ENCODE measurements at places on chromosomes 4 and X. TPM values are rescaled to one million over a fixed set of nuclear protein-coding genes. Genes with fewer than 3 reads are reported as not detected.

PLAC8 gene
- total RNA-seq: 569 TPM

BMPR1B gene
- 0.68 TPM for total RNA-seq

EMCN gene
- total RNA-seq: 1.6 TPM

CSAG1 gene
- not detected for total RNA-seq

GRCh38 chrX:55143621-55144020, 54.8 kb downstream of the PAGE2 start:
- no peak for DNase-seq
- no peaks in the 10 kb centered on the region for H3K27me3 ChIP-seq
- H3K36me3 ChIP-seq: no peaks in the 10 kb centered on the region
- H3K4me1 ChIP-seq: no peaks in the 10 kb centered on the region

- H3K4me1 ChIP-seq: no peaks in the 10 kb centered on the region
- H3K36me3 ChIP-seq: no peaks in the 10 kb centered on the region
- H3K4me3 ChIP-seq: no peak overlapping the region
- DNase-seq: no peak
- no peaks in the 10 kb centered on the region for H3K27me3 ChIP-seq
- H3K27ac ChIP-seq: no peak overlapping the region
Measured at GRCh38 chrX:146224442-146224841, 406.8 kb downstream of the SLITRK2 start.

- no peak overlapping the region for H3K27ac ChIP-seq
- no peaks in the 10 kb centered on the region for H3K27me3 ChIP-seq
- peaks cover 2% of the 10 kb centered on the region for H3K4me1 ChIP-seq
- DNase-seq: no peak
Measured at GRCh38 chrX:49277535-49277830, 7.9 kb downstream of the PPP1R3F start.

- H3K4me3 ChIP-seq: no peak overlapping the region
- DNase-seq: no peak
- no peak overlapping the region for H3K27ac ChIP-seq
- H3K27me3 ChIP-seq: no peaks in the 10 kb centered on the region
Measured at GRCh38 chr4:86130160-86130933, 229.5 kb downstream of the MAPK10 start.

DNA sequence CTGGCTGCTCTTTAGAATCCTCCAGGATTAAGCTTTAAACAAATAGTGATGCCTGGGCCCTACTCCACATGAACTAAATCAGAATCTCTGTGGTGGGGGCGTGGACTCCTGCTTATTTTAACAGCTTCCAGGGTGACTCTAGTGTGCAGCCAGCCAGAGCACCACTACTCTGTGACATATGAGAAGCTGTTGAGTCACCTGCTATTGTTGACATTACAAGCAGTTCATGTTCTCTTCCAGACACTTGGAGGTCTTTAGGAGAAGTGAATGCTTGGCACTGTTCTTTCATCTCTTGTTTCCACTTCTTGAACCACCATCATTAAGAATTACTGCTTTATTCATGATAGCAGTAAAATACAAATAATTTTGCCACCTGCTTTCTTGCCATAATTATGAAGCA, 426 bp upstream of the C4orf51 start:
- no peaks in the 10 kb centered on the region for H3K27me3 ChIP-seq
- no peak for DNase-seq
- H3K27ac ChIP-seq: peak overlapping the region; percentile 42
- no peaks in the 10 kb centered on the region for H3K36me3 ChIP-seq
- no peak overlapping the region for H3K4me3 ChIP-seq

- no peak overlapping the region for H3K4me3 ChIP-seq
- no peak overlapping the region for H3K27ac ChIP-seq
- DNase-seq: no peak
Measured at GRCh38 chrX:105738162-105738561, 84.2 kb upstream of the NRK start.

- H3K4me3 ChIP-seq: no peak overlapping the region
- no peaks in the 10 kb centered on the region for H3K36me3 ChIP-seq
- H3K27me3 ChIP-seq: no peaks in the 10 kb centered on the region
- DNase-seq: peak; percentile 75
- no peaks in the 10 kb centered on the region for H3K4me1 ChIP-seq
Measured at GRCh38 chrX:100649550-100650356, 5.8 kb downstream of the SRPX2 start.

GRCh38 chr4:174434455-174434854, 87.8 kb downstream of the HPGD start:
- no peaks in the 10 kb centered on the region for H3K4me1 ChIP-seq
- no peak overlapping the region for H3K27ac ChIP-seq
- no peaks in the 10 kb centered on the region for H3K27me3 ChIP-seq
- no peaks in the 10 kb centered on the region for H3K36me3 ChIP-seq
- no peak for DNase-seq

DNA sequence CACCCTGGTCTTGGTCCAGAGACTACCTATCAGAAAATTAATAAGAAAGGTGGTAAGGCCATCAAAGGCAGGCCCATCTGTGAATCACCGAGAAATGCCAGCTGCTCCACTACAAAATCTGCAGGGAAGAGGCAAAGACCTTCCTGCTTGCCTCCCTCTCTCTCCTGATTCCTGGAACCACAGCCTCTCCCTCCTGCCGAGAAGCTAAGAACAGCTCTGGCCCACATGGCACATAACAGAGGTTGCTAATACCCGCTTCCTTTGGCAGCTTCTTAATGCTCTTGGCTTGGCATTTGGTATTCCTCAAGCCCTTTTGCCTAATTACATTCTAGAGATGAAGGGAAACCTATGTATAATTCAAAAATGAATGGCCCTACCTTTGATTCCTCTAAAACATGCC, 32.9 kb downstream of the RAI2 start:
- no peak overlapping the region for H3K27ac ChIP-seq
- no peak overlapping the region for H3K4me3 ChIP-seq
- H3K4me1 ChIP-seq: no peaks in the 10 kb centered on the region
- no peak for DNase-seq
- H3K36me3 ChIP-seq: no peaks in the 10 kb centered on the region

DNA sequence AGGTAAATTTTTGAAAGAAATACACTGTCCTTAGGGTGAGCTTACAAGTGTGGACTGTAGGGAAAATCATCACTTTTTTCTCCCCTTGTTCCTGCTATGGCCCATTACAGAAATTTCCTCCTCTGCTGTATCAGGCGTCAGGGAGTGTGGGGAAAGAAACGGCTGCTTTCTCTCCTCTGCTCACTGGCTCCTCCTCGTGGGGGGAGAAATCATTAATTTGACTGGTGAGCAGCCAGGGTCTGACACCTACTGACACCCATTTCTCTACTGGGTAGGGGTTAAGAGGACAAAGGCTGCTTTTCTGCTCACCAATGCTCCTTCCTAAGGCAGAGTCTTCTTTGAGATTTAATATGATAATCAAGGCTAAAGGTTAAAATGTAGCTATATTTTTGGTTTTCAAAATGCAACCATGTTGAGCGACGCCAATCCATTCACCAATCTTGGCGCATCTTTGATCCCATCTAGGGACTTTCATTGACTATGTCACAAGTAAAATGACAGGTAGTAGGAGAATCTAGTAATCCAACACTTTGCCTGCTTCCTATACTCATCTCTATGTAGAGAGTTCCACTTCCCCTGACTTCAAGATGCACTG, 25.1 kb downstream of the SETD7 start:
- peaks cover 3% of the 10 kb centered on the region for H3K4me1 ChIP-seq
- DNase-seq: peak; percentile 60
- H3K27ac ChIP-seq: no peak overlapping the region
- no peaks in the 10 kb centered on the region for H3K27me3 ChIP-seq
- H3K36me3 ChIP-seq: no peaks in the 10 kb centered on the region
- H3K4me3 ChIP-seq: no peak overlapping the region

DNA sequence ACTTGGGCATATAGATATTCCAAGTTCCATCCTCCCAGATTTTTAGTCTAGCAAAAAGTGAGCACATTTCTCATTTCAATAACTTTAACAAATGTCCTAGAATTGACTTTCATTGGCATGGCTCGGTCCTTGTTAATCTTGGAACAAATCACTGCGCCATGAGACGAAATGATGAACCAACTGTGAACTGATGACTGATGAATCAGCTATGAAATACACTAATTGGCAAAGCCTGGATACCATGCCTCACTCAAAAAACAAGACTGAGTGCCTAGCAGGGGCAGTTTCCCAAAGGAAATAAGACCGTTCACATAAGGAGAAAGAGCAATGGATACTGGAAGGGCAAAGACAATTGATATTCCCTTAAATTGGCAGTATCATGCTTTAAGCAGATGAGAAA, 248.6 kb upstream of the VEGFC start:
- no peaks in the 10 kb centered on the region for H3K4me1 ChIP-seq
- H3K27me3 ChIP-seq: no peaks in the 10 kb centered on the region
- H3K4me3 ChIP-seq: no peak overlapping the region
- no peak for DNase-seq

- DNase-seq: no peak
- H3K4me1 ChIP-seq: peaks cover 14% of the 10 kb centered on the region
- H3K36me3 ChIP-seq: no peaks in the 10 kb centered on the region
- H3K27ac ChIP-seq: no peak overlapping the region
- no peaks in the 10 kb centered on the region for H3K27me3 ChIP-seq
Measured at GRCh38 chr4:109435635-109436034, 2.0 kb downstream of the SEC24B start.

GRCh38 chrX:29902004-29902403, 313.4 kb upstream of the MAGEB2 start:
- H3K4me3 ChIP-seq: no peak overlapping the region
- no peaks in the 10 kb centered on the region for H3K27me3 ChIP-seq
- no peak overlapping the region for H3K27ac ChIP-seq
- no peak for DNase-seq
- no peaks in the 10 kb centered on the region for H3K36me3 ChIP-seq

DNA sequence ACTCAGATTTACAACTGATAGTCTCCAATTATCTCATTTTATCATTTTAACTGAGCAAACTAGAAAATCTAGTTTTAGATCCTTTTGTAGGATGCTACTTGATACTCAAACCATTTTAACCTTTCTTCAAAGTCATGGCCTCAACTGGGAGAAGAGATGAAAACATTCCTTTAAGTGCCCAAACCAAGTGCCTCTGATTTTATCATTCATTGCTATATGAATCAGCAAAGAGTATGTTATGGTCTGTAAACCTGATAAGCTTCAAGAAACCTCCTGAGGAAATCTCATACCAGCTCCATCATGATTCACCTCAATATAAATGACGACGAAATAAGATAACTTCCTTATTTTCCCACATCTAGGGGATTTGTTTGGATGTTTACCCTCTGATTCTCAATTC, 119.9 kb downstream of the FAM13A start:
- no peak overlapping the region for H3K4me3 ChIP-seq
- no peak overlapping the region for H3K27ac ChIP-seq
- H3K36me3 ChIP-seq: no peaks in the 10 kb centered on the region
- H3K4me1 ChIP-seq: no peaks in the 10 kb centered on the region
- no peaks in the 10 kb centered on the region for H3K27me3 ChIP-seq

DNA sequence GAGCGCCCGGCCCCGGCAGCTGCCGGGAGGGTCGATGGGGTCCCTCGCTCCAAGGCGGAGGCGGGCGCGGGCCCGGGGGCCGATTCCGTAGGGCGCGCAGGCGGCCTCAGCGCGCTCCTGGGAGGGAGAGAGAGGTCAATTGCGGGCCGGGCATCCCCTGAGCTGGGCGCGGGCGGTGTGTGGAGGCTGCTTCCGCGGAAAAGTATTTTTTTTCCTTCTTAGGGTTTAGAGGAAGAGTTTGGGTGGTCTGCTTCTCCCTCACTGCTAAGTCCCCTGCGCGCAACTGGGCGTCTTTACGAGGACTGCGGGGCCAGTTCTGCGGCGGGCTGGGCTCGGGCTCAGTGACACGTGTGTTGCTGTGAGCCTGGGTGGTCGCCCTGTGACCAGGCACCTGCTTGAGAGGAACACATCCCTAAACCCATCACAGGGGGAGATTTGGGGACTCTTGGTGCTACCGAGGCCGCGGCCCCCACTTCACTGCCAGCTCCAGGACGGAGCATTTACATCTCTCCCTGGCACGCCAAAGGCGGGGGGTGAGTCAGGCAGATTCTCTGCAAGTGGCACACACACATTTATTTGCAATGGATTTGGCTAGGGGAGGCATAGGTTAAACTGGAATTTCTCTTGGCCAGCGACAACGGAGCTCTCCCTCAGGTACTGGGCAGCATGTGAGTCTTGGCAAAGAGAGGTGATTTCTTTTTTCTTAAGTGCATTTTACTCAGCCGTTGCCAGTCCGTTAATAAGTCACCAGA, 151.2 kb upstream of the SLC4A4 start:
- peak; percentile 56 for DNase-seq
- no peaks in the 10 kb centered on the region for H3K27me3 ChIP-seq
- peak overlapping the region; percentile 74 for H3K4me3 ChIP-seq
- H3K4me1 ChIP-seq: peaks cover 9% of the 10 kb centered on the region

DNA sequence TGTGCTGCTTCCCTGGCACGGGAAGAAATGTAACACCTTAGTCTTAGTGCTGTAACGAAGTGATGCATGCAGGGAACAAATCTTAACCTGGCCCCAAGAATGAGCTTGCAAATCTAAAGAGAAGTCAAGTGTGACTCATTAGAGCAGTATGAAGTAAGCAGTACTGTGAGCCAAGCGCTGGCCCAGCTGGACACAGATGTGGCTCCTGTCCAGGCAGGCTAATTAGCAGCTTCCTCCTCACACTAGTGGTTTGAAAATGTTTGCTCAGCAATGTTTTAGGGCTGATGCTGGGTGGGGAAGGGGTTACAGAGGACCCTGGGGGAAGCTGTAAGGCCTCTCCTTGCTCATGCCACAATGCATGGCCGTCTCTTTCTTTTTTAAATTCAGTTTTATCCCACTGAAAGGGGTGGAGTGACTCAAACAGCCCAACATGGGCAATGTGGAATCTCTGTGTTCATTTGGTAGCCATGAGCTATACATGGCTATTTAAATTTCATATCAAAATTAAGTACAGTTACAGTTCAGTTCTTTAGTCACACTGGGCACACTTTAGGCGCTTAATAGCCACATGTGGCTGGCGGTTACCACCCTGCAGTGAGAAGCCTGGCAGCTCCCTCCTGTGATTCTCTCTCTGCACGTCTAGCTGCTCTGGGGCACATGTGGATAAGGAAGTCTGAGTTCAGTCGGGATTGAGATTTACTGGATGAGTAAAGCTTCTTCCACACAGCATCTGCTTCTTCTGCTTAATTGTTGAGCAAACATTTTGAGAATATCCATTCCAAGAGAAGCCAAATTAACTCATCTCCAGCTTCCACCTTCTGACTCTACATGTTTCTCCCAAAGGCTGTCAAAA, 48.8 kb downstream of the MAP7D2 start:
- H3K36me3 ChIP-seq: no peaks in the 10 kb centered on the region
- H3K27ac ChIP-seq: no peak overlapping the region
- peak; percentile 55 for DNase-seq
- H3K4me1 ChIP-seq: peaks cover 4% of the 10 kb centered on the region

Data from transverse colon (tissue), 4 donors.